ENCODE measurements at places on chromosomes 2 and 18.

GRCh38 chr2:127853671-127854070 lies 4.3 kb downstream of the POLR2D start:
- DNase-seq, result no peak

- DNase-seq, result no peak
Observed at GRCh38 chr2:566379-567313, 110.6 kb downstream of the TMEM18 start.

GRCh38 chr2:134465228-134466105 lies 211.6 kb downstream of the MGAT5 start:
- no peak for DNase-seq

GRCh38 chr2:36952748-36953197 lies 13.6 kb downstream of the STRN start:
- DNase-seq, result no peak

DNA sequence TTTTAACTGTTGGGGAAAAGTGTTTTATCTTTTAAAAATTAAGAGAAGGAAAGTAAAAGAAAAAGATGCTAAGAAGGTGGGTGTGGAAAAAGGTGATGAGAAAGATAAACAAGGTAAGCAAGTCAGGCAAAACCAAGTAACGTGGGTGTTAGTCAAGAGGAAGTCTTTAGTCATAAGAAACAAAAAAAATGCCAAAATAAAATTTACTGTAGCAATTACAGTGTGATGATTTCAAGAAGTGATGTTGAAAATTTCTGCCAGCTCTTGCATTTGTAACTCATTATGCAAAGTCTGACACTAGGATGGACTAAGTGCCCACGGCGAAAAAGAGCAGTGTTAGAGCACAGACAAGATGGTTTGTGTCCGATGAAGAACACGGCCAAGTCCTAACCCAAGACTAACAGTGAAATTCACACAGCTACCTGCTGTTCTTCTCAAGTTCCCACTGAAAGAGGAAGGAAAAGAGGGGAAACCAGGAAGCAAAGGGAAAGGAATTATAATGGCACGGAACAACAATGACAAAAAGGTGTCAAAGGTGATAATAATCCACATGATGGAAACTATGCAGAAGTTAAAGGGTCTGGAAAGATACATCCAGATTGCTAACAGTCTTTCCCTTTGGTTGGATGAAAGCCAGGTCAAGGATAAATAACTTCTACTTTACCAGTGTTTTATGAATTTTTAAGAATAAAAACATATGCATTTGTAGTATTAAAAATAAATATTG lies 34.1 kb downstream of the NOL10 start:
- no peak for DNase-seq

- no peak for DNase-seq
Observed at GRCh38 chr2:69572641-69573040, 70.9 kb downstream of the AAK1 start.

DNA sequence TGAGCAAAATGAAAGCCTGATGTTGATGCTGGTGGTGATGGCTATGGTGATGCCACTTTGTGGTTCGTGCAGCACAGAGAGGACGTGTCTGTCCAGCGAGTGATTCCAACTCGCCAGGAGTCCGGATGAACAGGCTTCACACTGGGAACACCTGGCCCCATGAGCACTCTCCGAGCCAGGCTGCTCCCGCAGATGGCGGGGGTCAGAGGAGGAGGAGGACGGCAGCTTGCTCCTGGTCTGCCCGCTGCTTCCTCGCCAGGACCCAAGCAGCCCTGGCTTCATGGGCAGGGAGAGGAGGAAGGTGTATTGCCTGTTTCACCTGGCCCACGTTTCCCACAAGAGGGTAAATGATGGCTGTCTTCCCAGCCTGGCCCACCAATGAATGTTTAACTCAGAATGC lies 121.6 kb downstream of the MTCL1 start:
- DNase-seq, result no peak

- DNase-seq, result no peak
Observed at GRCh38 chr18:26455639-26456038, 92.7 kb downstream of the KCTD1 start.

GRCh38 chr18:55421308-55421614 lies 166.7 kb downstream of the TCF4 start:
- DNase-seq, result no peak

DNA sequence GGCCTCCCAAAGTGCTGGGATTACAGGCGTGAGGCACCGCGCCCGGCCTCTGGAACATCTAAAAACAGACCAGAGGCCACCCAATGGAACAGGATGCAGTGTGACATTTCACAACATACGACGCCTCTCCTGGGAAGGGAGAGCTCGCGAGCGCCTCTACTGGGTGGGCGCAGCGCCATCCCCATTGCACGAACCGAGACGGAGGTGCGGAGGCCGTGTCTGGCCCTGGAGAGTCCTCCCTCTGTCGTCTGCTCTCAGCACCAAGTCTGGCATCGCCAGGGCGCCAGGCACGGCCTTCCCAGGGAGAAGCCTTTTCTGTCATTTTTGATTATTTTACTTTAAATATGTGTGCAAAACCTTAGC lies 9.4 kb upstream of the GBX2 start:
- DNase-seq, result peak; percentile 72

DNA sequence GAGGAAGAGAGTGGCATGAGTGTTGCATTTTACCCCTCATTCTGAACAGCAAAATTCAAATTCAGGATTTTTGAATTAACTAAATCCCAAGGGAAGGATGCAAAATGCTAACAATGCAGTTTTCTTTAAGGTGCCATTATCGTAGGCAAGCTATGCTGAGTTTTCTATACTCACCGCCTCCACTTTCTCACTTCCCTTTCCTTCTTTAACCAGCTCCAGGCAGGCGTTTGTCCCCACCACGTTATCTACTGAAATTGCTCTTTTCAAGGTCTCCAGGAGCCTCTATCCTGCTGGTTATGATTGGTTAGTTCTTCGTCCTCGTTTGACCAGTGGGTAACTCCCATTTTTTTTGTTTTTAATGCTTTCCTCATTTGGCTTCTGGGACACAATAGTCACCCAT lies 1.8 kb upstream of the CPO start:
- no peak for DNase-seq

- no peak for DNase-seq
Observed at GRCh38 chr18:7248877-7249276, 18.0 kb downstream of the LRRC30 start.

GRCh38 chr2:181058378-181059269 lies 78.2 kb downstream of the UBE2E3 start:
- peak; percentile 33 for DNase-seq

- DNase-seq, result peak; percentile 85
Observed at GRCh38 chr2:164840930-164841718, 499 bp downstream of the COBLL1 start.

- peak; percentile 20 for DNase-seq
Observed at GRCh38 chr2:134178138-134178877, 75.6 kb upstream of the MGAT5 start.

GRCh38 chr18:39795350-39795749 lies 2159.7 kb upstream of the PIK3C3 start:
- no peak for DNase-seq

DNA sequence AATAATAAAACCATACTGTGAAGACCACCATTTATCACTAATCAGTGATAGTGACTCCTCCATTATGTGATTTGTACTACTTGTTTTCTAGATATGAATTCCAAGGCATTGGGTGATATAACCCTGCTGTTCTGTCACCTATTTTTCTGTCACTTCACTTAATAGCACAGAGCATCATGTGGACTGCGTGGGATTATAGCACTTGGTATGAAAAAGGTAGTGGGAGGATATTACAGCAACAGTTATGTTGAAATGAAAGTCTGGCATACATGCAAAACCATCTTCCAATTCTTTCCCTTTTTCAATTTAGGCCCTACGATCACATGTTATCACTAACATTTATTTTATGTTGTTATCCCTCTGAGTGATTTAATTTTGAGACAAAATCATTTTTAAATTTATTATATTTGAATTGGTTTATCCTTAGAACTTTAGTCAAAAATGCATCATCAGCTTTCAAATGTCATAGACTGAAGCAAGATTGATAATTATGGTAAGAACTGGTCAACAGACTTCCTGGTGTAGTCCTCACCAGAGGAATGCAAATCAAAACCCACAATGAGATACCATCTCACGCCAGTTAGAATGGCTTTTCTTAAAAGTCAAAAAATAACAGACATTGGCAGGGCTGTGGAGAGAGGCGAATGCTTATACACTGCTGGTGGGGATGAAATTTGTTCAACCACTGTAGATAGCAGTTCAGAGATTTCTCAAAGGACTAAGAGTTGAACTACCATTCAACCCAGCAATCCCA lies 242.6 kb downstream of the IKZF2 start:
- DNase-seq, result no peak
